HAP-1 (cell line): ENCODE measurements at places on chromosomes 11 and 22.

DNA sequence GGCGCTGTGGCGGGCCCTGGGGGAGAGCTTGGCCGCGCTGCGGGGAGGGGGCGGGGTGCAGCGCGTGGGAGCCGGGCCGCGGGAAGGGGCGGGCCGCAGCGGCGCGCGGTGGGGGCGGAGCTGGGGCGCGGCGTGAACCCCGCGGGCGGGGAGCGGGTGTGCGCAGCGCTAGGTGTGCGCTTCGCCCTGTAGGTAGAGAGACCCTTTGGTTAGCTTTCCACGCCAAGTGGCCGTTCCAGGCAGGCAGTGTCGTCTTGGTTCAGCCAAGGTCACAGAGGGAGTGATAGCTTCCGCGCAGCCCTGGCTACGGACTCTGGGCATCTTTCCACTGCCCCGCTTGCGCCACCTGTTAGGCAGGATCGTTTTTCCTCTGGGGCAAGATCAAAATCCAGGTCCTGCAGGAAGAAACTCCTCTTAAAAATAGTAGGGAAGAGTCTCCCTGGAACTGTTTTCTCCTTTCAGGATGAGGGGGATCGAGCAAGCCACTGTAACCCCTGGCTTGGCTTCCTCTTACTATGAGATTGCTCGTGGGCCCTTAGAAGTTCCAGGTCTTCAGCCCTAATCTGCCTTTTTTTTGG is 434 bp downstream of the BANF1 start:
- no peak for DNase-seq

DNA sequence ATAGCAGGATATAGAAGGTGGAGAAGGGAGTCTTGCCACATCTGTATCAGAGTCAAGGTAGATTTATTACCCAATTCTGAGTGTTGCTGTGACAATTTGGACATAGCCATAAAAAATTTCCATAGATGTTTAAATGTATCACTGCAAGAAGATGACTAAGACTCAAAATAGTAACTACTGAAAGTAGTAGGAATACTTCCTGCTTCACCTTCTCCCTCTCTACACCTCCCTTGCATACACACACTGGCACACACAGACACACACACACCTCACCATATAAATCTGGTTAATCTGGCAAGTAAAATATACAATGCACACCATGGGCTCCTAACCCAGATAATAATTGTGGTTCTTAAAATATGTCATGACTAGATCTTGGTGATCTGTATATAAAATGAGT is 5.2 kb upstream of the ZDHHC13 start:
- DNase-seq = no peak

GRCh38 chr22:20107471-20107901 is 8.4 kb upstream of the RANBP1 start:
- no peak for DNase-seq

DNA sequence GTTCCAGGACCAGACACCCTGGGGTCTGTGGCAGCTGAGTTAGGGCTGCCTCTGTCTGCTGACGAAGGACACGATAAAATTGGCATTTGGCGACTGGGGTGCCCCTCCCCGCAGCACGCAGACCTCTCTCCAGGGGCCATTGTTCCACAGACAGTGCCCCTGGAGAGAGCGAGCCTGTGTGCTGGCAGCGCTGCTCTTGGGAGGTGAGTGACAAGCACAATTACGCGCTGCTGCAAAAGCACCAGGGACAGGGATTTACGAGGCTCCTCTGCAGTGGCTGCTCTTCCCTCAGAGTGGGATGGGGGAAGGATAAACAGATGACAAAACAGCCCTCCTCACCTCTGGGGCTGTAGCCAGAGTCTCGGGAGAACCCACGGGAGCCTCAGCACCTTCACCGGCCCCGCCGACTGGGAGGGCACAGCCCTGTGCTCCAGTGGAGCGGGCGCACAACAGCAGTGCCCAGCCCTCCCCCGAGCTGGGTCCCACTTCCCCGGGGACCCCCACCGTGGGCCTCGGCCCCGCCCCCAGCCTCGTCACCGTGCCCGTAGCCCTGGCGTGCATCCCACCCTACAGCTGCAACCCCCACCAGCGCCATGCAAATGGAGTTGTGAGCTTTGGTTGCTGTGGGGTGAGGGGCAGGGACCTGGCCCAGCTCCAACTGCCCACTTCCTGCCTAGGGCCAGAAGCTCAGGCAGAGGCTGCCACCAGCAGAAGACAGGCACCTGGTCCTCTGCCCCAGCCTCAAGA is 19.6 kb downstream of the CHID1 start:
- no peak for DNase-seq

DNA sequence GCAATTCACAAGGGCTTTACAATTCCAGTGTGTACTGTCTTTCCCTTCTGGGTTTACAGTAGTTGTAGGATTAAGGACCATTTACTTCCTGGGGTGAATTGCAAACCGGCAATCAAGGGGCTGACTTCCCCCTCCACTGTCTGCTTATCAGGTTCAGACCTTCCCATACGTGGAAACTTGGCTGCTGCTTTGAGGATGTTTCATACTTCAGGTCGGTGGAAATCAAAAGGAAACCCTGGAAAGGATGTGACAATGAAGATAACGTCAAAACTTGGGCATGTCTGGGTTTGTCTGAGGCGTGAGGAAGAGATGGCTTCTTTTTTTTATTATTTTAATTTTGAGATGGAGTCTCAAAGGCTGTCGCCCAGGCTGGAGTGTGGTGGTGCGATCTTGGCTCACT is 2.1 kb upstream of the RTCB start:
- no peak for DNase-seq

GRCh38 chr11:21806947-21807346 is 385.9 kb upstream of the ANO5 start:
- no peak for DNase-seq

GRCh38 chr22:22880645-22881044 is 7.0 kb upstream of the IGLL5 start:
- DNase-seq = no peak

DNA sequence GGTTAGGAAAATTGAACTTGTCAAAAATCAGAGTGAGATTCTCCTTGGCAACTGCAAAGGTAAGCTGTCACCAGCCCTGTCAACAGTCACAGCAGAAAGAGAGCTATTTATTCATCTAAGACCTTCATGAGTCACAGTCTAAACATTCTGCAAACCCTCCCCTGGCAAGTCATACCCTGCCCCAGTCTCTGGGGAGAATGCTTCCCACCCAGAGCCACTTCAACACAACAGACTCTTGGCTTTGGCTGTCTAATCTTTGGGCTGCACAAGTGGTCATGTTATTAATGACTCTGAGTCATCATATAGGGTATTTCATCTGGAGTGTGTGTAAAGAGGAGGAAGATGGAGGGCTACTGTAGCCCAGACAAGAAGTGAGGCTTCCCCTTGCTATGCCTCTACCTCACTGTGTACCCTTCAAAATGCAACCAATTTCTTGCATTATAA is 153.4 kb downstream of the CCDC34 start:
- DNase-seq = peak; percentile 32

- DNase-seq = no peak
Measured at GRCh38 chr11:80925321-80925720, 1484.5 kb upstream of the TENM4 start.

DNA sequence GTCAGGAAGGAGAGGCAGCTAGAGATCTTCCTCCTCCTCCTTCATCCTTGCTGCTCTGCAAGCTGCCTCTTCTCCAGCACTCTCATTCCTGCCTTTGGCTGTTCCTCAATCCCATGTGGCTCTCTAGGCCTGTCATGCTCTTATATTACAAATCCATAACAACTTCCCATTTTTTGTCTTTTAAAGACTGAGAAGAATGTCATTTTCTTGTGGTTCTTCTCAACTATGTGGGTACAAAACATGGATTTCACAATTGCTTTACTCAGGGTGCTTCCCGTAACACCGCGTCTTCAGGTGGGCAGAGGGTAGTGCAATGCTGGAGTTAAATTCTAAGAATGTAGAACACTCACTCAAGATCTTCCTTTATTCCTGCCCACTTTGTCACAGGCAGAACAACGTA is 6.8 kb upstream of the CAT start:
- DNase-seq = no peak

DNA sequence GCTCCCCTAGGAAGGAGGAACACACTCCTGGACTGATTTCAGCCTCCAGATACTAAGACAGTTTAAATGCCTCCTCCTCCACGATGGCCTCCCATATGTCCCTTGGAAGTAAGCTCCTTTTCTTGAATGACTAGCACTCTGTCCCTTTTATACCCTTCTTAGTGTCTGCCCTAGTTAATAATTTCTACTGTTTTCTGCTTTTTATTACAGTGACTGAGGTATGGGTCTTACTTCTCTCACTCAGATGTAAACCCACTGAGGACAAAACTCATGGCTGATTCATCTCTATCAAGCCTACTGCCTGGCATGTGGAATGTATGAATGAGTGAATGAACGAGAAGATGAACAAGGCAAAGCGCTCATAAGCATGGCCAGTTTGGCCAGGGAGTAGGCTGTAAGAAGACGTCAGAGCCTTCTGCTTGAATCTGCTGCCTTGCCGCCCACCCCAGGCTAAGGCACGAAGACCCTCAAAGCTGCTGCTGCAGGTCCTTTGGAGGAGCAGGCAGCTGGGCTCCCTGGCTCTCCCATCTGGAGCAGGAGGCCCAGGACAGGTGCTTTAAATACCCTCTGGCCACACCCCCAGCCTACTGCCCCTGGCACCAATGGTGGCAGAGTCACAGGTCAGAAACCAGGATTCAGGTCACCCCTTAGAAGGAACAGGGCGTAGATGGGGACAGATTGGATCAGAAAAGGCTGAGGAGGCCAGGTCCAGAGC is 8.2 kb upstream of the PGA3 start:
- DNase-seq = no peak

GRCh38 chr11:58254936-58255335 is 13.1 kb downstream of the OR10W1 start:
- DNase-seq = no peak

DNA sequence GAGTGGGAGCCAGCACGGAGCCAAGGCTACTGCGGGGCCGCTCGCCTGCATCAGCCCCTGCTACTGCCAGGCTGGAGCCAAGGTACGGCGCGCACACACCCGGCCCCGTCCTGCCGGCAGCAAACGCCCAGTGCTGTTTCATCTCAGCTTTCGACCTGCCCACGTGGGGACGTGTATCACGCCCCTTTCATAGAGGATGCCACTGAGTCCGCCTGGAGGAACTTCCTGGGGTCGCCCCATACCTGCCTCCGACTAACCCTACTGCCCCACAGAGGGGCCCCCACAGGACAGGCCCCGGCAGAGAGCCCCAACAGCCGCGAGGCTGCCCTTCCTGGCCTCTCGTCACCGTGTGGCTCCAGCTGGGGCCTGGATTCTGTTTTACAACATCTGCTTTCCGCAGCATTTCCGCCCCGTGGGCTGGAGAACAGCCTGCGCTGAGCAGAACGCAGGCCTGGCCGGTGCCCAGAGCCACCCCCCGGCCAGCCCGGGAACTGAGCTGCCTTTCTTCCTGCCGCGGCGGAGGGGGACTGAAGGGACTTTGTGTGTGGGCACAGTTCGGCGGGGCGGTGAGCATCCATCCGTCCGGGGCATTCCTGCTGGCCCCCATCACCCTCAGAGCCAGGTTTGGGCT is 22.9 kb upstream of the ARHGAP8 start:
- no peak for DNase-seq

DNA sequence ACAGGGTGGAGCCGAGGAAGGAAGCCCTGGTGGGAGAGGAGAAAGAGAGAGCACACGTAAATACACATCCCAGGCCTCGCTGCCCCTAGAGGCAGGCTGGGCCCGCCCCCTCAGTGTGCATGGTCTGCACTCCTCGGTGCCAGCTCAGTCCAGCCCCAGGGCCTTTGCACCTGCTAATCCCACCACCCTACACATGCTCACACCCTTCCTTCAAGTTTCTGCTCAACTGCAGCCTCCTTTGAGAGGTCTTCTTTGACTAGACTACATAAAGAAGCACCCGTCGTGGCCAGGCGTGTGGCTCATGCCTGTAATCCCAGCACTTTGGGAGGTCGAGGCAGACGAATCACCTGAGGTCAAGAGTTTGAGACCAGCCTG is 5.5 kb downstream of the IL2RB start:
- DNase-seq = no peak

DNA sequence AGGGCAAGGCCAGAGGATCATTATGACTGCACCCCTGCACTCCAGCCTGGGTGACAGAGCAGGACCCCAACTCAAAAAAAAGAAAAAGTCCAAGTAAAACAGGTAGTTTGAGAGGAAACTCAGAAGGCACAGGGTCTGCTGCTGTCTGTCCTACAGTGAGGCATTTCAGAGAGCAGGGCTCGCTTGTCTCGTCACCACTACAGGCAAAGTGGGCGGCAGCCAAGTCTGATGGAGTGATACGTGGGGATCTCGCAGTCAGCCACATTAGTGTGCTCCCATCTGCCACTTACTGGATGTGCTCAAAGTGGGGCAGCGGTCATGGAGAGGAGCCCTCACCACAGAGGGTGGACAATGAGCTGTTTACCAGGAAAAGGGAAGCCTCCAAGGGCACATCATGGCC is 42.1 kb downstream of the PI4KA start:
- no peak for DNase-seq

DNA sequence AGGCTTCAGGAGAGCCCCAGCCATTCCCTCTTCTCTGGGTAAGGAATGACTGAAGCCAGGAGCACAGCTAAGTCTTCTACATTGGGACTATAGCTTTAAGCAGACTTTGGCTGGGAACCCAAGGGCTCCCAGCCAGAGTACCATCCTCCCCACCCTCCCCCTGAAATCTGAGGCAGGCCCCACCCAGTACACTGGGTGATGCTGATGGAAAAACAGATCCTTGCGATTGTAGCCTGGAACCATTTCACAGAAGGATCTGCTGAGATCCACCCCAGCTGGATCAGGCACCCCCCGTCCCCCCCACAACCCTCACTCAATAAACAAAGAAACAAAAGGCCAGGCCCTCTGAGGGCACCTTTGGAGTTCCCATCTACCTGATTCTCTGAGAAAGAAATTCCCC is 39.8 kb downstream of the IL18BP start:
- no peak for DNase-seq

DNA sequence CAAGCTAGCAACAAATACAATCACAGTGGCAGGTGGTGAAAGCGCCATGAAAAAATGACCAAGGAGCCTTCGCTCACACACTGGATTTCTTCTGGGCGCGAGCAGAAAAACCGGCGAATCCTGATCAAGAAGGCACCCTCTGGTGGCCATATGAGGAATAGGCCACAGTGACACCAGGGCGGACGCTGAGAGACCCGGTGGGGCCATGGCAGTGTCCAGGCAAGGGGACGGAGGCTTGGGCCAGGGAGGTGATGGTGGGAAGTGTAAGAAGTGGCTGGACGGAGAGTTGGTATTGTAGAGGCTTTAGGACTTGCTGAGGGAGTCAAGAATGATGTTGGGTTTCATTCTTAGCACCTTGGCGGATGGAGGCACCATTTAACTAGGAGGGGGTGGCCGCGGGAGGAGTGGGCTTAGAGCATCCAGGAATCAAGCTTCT is 16.9 kb upstream of the RAC2 start:
- DNase-seq = peak; percentile 20

GRCh38 chr11:2210366-2211112 is 38.9 kb upstream of the TH start:
- no peak for DNase-seq

- no peak for DNase-seq
Measured at GRCh38 chr11:104183593-104183992, 19.6 kb upstream of the PDGFD start.

GRCh38 chr11:93493252-93493897 is 49.8 kb downstream of the SMCO4 start:
- no peak for DNase-seq
